ENCODE measurements at places on chromosomes 3 and 15.

- no peak for DNase-seq
Measured at GRCh38 chr15:82133251-82133650, 87.4 kb upstream of the MEX3B start.

- DNase-seq: no peak
Measured at GRCh38 chr3:17874636-17875035, 132.2 kb upstream of the TBC1D5 start.

DNA sequence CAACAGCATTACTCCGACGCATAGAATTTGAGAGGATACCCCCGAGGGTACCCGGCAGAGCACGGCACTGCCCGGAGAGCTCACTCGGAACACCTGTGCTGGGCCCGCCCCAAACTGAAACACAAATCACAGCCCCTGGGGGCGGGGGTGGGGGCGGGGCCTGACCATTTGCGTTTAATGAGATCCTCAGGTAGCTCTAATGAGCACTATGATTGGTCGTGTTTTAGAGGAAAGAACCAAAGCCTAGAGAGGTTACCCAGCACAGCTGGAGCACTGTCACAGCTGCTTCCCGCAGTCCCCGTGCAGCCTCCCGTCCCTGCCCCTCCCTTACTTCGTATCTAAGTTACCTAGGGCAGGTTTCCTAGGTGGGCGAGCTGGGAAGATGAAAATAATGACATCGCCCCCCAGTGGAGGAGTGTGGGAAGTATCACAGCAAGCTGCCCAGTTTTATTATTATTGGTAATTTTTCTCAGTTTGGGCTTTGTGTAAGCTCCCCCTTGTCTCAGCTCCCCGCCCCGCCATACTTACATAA, 187.1 kb downstream of the PDE8A start:
- DNase-seq: peak; percentile 19

DNA sequence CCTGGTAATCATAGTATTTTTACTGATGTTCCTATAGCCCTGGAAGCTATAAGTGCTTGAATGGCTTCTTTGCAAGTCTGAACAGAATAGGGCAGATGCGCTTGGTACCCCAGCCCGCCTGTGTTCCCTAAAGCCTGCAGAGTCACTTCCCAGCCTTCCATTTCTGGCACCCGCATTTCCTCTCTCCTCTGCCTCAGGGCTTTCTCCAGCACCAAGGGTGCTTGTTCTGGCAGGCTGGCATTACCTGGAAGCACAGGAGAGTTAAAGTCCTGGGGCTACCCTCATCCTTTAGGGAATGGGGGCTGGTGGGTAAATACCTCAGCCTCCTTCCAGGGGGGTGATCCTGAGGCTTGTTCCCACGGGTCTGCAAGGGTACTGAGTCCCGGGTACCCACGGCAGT, 7.4 kb upstream of the CHRNA3 start:
- no peak for DNase-seq

GRCh38 chr15:61702224-61703020, 357.8 kb downstream of the VPS13C start:
- no peak for DNase-seq
